ENCODE measurements at places on chromosomes 2 and 18.

GRCh38 chr2:37623971-37624900, 47.2 kb downstream of the CDC42EP3 start:
- no peak for DNase-seq

DNA sequence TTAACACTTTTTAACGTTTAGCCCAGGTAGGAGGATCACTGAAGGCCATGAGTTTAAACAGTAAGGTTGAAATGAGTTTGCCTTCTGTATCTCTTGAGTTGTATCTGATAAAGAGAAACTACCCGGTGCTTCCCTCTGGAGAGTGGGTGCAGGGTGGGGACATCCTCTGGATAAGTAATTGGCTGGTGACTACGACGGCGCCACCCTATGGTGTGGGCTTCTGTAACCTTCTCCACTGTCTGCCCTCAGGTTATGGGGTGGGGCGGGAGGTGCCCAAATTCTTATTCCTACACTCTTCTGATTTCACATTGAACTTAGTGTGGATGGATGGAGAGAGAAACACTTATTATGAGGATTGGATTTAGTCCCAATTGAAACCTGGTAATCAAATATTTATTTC, 68.8 kb downstream of the LDLRAD4 start:
- no peak for DNase-seq

GRCh38 chr18:24417480-24417879, 9.0 kb upstream of the IMPACT start:
- DNase-seq, result no peak

GRCh38 chr2:237563816-237564215, 2.6 kb upstream of the PRLH start:
- DNase-seq, result no peak

DNA sequence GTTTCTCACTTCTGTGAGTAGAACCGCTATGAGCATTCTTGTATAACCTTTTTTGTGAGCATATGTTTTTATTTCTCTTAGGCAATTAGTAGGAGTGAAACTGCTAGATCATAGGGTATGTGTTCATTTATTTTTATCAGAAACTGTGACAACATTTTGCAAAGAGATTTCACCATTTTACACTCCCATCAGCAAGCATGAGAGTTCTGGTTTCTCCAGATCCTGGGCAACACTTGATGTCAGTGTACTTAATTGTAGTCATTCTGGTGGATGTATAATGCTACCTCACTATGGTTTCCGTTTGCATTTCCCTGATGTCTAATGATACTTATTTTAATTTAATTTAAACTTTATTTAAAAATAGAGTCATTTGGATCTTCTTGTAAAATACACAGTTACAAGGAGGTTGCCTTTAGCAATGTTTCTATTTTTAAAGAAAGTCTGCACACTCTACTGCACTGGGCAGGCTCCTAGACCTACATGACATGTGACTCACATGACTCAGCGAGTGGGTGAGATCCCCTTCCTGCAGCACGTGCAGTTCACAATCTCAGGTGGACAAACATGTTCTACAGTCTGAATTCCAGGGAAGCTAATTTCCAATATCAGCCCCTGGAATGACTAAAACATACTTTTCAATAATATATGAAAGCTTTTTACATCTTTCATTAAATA, 127.0 kb upstream of the BCL2L11 start:
- no peak for DNase-seq

GRCh38 chr2:171482308-171482707, 40.0 kb upstream of the CYBRD1 start:
- no peak for DNase-seq

GRCh38 chr2:217438821-217439220, 564.0 kb downstream of the TNS1 start:
- no peak for DNase-seq

- no peak for DNase-seq
Measured at GRCh38 chr18:49621301-49621700, 59.4 kb downstream of the LIPG start.

DNA sequence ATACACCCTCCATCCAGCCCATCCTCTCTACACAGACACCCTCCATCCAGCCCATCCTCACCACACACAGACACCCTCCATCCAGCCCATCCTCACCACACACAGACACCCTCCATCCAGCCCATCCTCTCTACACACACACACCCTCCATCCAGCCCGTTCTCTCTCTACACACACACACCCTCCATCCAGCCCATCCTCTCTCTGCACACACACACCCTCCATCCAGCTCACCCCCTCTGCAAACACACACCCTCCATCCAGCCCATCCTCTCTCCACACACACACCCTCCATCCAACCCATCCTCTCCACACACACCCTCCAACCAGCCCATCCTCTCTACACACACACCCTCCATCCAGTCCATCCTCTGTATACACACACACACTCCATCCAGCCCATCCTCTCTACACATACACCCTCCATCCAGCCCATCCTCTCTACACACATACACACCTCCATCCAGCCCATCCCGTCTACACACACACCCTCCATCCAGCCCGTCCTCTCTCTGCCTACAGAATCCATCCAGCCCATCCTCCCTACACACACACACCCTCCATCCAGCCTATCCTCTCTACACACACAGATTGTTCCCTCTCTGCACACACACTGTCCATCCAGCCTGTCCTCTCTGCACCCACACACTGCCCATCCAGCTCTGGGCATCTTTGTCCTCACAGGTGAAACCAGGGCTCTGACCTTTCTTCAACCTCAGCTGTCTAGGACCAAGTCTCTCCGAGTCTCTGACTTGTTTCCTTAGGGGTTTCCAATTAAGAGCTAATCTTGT, 81.2 kb downstream of the EIPR1 start:
- DNase-seq, result no peak

DNA sequence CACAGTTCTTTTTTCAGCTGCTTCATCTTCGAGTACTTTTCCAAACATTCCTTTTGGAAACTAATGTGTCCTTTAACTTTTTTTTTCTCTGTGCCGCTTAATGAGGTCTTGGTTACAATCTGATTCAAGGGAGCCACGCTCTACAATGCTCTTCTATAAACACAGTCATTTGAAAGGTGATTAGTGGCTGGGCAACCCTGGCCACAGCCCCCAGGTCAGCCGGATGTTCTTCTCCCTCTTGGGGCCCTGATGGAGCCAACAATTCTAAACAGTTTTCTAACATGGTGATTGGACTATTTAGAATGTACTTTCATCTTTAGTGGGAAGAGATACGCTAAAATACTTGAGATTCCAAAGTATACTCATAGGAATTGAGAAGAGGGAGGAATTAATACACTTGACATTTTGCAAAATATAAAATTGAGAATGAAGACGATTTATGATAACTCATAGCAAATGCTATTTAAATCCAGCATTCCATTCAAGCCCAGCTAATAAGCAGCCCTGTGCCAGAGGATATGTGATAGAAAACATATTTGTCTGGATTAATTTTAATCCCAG, 83.7 kb upstream of the MBOAT2 start:
- no peak for DNase-seq

- no peak for DNase-seq
Measured at GRCh38 chr2:67008155-67008554, 389.0 kb upstream of the ETAA1 start.

DNA sequence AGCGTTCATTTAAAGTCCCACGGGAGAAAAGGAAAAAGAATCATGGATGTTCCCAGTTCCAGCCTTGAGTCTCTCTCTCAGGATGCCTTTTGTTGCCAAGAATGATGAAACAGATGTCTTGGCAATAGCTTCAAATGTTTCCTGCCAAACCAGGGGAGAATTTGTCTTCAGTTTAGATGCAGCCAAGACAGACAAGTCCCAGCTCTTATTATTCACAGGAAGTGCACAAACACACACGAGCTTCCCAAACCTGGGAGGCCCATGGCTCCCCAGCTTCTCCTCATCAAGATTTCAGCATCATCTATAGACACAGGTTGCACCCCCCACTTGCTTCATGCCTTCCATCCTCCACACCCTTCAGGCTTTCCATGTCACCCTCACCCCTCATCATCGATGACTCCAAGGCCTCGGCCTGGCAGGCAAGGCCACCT, 45.9 kb downstream of the HS1BP3 start:
- DNase-seq, result no peak

DNA sequence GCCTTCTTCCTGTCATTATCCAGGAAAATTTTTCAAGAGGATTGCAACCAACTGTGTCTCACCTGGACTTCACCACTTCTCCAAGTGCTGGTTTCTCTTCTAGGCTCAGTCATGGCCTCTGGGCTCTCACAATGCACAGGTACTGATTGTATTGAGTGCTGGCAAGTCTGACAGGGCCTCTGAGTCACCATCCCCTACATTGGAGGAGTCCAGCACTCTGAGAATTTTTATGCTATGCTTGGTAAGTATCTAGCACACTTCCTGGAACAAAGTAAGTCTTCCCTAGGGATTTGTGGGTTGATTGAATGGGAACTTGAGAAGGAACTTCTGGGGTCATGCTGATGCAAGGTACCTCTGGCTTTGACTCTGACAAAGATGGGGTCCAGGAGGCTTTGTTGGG, 147.2 kb upstream of the CELF4 start:
- DNase-seq, result no peak

DNA sequence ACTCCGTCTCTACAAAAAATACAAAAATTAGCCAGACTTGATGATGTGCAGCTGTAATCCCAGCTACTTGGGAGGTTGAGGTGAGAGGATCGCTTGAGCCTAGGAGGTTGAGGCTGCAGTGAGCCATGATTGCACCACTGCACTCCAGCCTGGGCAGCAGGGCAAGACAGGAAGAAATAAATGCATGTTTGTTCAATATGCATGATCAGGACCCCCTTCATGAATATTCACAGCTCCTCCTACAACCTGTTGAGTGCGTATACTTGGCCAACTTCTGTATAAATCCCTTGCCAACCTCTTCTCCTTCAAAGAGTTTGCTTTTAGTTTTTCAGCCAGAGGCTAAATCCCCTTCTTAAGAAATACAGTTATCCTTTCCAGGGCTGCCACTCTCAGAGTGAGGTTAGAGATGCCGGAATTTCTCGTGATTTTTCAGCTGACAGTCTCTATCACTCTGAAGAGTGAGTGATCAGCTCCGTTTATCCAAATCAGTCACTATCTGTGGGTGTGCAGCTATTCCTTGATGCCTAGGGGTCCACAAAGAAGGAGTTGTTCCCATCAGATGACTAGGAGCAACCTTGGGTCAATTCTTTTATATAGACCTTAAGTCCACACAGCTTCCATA, 39.2 kb downstream of the FAM161A start:
- no peak for DNase-seq

DNA sequence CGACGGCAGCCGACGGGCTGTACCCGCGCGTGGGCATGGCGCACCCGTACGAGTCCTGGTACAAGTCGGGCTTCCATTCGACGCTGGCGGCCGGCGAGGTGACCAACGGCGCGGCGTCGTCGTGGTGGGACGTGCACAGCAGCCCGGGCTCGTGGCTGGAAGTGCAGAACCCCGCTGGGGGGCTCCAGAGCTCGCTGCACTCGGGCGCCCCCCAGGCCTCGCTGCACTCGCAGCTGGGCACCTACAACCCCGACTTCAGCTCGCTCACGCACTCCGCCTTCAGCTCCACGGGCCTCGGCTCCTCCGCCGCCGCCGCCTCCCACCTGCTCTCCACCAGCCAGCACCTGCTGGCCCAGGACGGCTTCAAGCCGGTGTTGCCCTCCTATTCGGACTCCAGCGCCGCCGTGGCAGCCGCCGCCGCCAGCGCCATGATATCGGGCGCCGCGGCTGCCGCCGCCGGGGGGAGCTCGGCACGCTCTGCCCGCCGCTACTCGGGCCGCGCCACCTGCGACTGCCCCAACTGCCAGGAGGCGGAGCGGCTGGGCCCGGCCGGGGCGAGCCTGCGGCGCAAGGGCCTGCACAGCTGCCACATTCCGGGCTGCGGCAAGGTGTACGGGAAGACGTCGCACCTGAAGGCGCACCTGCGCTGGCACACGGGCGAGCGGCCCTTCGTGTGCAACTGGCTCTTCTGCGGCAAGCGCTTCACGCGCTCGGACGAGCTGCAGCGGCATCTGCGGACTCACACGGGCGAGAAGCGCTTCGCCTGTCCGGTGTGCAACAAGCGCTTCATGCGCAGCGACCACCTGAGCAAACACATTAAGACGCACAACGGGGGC, 2.0 kb downstream of the SP9 start:
- DNase-seq, result no peak

DNA sequence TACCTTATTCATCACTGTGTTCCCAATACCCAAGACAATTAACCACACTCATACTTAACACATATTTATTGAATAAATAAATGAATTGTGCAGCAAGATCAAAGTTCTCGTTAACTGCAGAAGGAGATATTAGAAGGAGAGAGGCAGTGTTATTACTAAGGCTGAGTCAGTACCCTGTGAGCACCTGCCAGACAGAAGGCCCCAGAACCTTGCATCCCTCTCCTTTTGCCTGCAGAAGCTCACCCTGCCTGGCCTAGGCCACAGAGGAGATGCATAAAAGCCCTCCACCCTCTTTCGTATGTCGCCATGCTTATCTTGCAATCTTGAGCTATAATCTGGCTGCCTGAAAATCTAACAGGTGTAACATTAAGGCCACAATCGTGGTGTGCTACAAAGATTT, 20.5 kb upstream of the RNF149 start:
- no peak for DNase-seq

DNA sequence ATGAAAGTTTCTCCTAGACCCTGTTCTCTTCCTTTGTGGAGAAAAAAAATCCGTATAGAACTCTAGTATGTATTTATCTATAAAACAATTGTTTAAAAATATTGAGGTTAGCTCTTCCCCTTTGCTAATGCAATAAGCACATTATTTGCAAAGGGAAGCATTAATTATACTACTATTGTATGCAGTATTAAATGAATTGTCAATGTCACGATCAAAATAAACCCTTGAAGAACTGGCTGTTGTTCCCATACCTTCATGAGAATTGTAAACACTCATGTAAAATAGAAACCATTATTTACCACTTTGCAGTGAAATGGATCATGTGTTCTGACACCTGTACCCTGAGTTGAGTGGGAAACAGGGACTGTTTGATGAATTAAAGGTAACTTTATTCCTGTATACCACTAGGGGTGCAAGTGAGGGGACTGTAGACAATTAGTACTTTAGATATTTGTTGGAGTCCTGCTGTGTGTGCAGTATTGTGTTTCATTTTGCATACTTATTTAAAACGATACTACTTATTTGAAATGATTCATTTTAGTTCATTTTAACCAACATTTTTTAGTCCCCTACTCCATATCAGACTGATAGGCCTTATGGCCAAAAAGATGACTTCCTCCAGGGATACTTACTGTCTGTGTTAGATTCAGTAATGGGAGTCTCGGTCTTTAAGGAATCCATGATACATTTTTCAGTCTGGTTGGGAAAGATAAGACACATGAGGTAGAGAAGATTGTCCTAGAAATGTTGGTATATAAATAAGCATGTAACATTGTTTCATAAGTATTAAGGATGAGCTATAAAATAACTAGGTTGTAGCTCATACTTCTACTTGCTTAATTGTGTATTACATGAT, 7.9 kb downstream of the PKP4 start:
- no peak for DNase-seq
